ENCODE measurements at places on chromosomes 4 and X. TPM values are rescaled to one million over a fixed set of nuclear protein-coding genes. Genes with fewer than 3 reads are reported as not detected.

Gene FAM13A
- 16.8 TPM for total RNA-seq

Gene PCDH19
- not detected for total RNA-seq

Gene LIMCH1
- 0.17 TPM for total RNA-seq

Gene CAPN6
- total RNA-seq, result not detected

Gene RNF150
- total RNA-seq, result 0.26 TPM

Gene RASSF6
- total RNA-seq, result not detected

Gene ARHGAP36
- not detected for total RNA-seq

Gene ENPEP
- 0.17 TPM for total RNA-seq

Gene SLC10A4
- not detected for total RNA-seq

Gene HPSE
- total RNA-seq, result 0.63 TPM

Measured in bronchial smooth muscle cell (primary cell).